Sigmoid colon (tissue), 7 donors: ENCODE measurements at places on chromosomes 7 and 10.

- DNase-seq = no peak
Measured at GRCh38 chr10:96072674-96073073, 29.3 kb downstream of the CCNJ start.

DNA sequence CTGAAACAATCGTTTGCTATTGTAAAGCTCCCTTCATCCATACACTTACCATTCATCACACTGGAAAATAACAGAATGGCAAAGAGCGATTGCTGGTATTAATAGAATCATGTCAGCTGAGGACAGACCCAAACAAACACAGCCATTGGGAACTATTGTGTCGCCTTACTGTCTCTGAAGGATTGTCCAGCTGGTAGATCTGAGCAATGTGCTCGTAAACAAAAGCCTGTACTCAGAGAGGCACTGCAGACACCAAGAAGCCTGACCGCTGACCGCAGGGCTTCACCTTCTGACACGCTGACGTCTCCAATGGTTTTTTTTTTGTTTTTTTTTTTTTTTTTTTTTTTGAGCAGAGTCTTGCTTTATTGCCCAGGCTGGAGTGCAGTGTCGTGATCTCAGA is 151.0 kb upstream of the FRMD4A start:
- no peak for DNase-seq

DNA sequence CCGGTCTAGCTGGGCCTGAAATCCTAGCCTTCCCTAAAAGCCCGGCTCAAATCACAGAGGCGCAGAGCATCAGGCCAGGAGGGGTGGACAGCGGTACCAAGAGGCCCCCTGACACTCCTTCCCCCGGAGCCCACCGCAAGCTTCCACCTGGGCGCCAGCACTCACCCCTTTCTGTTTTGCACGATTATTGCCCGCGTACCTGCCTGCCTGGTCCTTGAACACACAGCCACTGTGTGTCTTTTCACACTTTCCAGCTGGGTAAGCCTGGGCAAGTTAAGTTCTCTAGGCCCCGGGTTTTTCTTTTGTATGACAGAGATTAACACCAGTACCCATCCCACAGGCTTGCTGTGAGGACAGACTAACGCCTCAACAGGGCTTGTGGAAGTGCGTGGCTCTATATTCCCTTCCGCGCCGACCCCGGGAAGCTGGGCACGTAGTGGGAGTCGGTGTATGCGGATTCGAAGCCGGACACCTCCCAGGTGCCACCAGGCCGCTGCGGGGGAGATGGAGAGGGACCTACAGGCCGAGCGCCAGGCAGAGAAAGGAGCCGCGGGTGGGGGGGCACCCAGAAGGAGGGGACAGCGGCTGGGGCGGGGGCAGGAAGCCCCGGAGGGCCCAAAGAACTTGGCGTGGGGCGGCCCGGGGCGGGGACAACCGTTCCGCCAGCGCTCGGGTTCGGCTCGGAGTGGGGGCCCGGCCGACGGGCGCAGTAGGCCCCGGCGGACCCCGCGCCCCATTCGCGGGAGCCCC is 792 bp downstream of the ZNF746 start:
- DNase-seq = peak; percentile 80

DNA sequence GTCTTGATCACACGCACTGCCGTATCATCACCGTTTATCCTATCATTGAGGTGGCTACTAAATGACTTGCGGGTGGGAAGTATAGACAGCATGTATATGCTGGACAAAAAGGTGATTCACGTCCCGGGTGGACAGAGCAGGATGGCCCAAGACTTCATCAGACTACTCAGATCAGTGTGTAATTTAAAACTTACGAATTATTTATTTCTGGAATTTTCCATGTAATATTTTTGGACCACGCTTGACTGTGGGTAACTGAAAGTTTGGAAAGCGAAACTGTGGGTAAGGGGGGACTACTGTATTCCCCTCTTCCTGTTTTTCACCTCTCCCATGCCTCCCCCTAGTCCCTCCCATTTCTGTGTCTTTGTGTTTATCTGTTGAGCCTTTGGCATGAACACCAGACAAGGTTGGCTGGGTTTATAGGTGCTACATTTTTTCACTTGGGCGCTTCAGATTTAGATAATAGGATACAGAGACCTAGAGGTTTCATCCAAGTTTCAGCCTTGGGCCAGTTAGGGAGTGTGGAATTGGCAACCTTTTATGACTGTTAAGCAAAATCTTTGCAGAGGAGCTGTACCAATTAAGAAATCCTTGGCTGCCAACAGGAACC is 55.8 kb downstream of the RBM20 start:
- DNase-seq = no peak

- no peak for DNase-seq
Measured at GRCh38 chr7:102432442-102433218, 745 bp upstream of the ORAI2 start.
